ENCODE measurements at places on chromosomes 1 and 21.

DNA sequence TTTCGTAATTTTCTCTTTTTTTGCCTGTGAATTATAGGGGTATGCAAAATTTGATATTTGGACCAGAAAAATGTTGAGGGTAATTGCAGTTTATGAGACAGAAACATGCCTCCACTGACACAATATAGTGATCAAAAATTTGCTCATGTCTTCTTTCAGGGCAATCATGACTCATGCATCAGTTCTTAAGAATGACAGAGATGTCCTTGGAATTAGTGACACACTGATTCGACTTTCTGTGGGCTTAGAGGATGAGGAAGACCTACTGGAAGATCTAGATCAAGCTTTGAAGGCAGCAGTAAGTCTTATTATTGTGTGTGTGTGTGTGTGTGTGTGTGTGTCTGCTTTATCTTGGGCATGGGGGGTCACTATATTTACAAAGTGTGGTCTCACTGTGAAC is 27.5 kb downstream of the CTH start:
- DNase-seq: no peak

DNA sequence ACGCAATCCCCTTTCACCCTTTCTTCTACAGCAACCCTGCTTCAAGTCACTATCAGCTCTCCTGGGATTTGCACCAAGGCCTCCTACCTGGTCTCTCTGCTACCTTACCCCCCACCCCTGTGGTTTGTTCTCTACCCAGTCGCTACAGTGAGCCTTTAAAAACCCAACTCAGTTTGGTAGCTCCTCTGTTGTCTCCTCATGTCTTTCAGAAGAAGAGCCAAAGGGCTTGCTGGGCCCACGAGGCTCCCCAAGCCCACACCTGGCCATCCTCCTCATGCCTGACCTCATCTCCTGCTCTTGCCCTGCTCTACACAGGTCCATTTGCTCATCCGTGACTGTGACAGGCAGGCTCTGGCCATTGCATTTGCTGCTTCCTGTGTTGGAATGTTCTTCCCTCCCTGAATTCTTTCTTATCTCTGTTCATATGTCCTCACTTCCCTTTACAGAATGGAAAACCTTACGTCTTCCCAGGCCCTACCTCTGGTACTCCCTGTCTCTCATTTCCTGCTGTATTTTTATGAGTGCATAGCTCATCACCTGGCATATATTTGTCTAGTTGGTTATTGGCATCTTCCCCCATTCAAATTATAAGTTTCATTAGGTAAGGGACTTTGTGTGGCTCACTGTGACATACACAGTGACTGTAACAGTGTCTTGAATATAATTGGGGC is 3.3 kb downstream of the RGS16 start:
- no peak for DNase-seq

DNA sequence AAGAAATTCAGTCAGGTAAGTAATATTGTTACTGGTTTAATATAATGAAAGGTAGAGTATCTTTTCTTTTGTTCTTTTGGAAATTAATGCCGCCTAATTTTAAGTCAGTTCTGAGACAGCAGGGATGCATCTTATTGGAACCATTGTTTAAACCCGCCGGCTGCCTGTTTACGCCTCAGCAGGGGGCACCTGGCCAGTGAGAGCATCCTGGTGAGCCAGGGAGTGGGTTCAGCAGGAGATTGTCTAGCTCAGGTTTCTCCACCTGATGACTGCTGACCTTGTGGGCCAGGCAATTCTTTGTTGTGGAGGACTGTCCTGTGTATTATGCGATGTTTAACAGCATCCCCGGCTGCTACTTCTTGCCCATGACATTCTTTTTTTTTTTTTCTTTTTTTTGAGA is 30.2 kb downstream of the CHAF1B start:
- no peak for DNase-seq

DNA sequence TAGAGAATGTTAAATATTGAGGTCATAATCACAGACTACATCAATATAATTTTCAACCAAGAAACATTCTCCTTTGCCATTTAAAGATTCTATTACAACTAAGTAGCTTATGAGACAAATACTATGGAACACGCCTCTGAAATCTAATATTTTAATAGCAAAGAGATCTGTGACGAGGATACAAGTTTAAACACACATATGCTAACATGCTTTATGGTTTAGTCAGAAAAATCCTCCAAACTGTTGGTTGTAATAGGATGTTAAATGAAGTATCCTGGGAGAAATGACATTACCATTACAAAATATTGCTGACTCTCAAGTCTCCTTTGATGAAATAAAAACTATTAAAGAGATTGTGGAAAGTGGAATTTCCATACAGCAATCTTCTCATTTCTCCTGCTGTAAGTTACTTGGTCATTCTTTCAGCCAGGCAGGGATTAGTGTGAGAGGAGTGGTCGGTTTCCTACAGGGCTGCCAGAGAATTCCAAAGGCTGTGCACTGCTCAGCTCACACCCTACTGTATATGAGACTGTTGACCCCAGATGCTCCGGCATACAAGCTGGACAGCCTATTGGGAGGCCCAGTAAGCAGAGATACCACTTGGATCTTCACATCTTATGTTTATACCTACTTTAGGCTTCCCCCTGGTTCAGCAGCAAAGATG is 26.6 kb downstream of the SCYL3 start:
- DNase-seq: no peak

GRCh38 chr21:46005481-46005881 is 23.9 kb downstream of the COL6A1 start:
- no peak for DNase-seq

- DNase-seq: no peak
These were observed 7.6 kb downstream of the EPHX4 start for GRCh38 chr1:92037400-92037799.

DNA sequence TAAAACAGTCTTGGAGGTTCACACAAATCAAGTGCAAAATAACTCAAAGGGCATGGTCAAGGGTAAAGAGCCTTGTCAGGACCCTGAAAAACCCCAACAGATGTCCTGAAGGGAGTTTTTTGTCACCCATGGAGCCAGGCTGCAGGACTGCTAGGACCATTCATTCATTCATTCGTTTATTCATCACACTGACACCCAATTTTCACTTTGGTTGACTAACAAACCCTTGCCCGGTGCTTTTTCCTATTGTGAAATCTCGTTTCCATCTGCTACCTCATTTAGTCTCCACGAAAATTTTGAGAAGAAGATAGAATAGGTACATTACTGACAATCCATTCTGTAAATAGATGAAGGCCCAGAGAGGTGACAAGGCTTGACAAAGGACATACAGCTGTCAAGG is 216.0 kb downstream of the HIVEP3 start:
- DNase-seq: no peak

DNA sequence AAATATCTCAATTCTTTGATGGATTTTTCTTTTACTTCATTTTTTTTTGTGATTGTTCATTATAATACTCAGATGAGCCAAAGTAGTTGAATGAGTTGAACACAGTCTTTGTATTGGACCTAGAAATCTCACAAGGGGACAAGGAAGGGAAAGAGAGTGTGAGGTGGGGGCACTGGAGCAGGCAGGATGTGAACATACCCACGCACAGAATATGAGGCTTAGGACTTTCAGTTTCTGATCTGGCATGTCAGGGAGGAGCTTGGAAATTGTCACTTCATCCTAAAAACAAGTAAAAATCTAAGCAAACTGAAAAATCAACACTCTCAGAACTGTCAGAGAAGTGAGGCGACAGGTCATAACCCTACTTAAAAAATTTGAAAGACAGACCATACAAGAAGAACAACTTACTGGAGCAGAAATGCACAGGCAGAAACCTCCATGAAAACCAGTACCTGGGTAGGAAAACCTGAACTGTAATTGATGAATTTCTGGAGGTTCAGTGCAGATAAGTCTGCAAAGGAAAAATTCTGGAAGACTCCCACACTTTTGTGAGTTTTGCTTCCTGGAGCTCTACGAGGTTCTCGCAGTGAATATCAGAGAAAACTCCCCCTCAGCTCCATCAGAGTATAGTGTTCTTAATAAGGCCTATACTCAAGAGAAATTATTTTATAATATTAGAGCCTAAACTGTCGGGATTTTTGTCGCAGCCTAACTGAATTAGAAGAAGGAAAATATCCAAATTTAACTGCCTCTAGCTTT is 3.6 kb upstream of the PTGS2 start:
- DNase-seq: no peak

DNA sequence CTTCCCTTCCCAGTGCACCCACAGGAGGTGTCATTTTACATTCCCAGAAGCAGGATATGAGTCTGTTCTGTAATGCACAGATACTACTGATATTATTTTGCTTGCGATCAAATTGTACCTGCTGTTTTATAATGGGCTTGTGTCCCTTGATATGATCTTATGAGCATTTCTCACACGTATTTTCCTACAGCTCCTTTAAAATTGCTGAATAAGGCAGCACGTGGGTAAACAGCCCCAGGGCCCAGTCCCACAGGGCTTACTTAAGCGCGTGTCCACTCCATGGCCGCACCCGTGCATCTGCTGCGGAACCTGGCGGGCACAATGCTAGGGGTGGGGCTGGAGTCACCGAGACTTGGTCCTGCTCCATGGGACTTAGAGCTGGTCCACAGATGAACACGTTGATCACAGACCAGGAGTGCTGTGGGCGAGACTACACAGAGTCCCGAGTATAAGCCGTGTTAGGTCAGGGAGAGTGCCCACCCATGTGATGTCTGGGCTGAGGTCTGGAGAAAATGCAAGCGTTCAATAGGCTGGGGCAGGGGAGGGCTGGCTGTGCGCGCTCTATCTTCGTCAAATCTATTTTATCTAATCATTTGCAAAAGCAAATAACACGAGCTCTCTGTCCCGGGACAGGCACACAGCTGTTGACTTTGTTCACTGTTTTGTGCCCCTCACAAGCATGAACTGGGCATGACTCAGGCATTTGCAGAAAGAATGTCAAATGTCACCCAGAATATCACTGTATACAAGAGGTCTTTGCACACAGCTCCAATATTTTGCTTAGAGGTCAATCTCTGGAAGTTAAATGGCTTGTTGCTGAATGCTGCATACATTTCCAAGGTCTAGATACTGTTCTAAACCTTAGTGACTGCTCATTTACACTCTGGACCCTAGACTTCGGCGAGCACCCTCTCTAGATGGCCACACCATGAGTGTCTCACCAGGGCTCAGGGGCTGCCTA is 119.3 kb downstream of the CRYAA start:
- DNase-seq: no peak

GRCh38 chr1:223794136-223794880 is 51.4 kb downstream of the TP53BP2 start:
- no peak for DNase-seq

DNA sequence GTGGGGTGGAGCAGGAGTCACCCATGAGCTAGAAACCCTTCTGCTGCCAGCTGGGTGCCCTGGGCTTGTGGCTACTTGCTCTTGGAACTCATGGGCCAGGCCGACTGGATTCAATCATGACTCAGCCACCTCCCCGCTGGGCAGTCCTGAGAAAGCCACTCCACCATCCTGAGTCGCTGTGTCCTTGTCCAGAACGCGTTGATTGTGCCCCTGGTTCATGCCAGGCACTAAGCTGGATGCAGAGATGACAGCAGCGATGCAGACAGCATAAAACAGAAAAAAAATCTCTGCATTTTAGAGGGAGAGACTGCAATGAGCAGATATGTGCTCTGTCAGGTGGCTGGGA is 10.6 kb downstream of the PADI1 start:
- DNase-seq: no peak

DNA sequence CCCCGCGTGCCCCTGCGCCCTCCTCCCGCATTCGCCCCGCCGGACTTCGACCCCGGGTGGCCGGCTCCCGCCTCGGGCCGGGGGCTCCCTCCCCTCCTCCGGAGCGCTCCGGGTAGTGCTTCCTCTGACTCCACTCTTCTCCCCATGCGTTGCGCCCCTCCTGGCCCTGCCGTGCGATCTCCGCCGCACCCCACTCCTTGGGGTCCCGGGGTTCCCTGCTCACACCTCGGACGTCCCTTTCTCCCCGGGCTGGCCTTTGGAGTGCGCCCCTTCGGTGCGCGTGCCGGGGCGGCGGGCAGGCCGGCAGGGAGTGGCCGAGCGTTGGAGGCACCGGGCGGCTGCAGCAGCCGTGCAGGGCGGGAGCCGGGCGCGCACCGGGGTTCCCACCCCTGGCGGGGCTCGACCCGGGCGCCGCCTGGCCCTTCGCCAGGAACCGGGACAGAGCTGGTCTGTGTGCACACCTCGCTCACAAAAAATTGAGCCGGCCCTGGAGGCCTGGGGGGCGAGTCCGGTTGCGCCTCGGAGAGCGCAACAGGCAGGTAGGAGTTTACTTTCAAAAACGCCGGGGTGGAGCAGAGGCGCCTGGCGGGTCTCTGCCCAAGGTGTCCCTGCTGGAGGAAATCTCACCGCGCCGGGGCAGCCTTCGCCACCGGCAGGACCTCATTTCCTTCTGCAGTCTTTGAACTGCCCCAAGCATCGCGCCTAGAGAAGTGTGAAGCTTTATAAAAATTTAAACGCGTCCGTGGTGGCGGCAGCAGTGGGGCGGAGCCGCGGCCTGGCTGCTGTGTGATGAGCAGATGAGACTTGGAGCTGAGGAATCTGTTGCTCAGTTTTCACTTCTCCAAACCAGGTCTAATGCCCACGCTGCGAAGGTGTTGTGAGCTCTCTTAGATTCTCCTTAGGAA is 650 bp downstream of the VANGL1 start:
- no peak for DNase-seq

- DNase-seq: no peak
These were observed 590.4 kb downstream of the PLPP3 start for GRCh38 chr1:55988963-55989452.

DNA sequence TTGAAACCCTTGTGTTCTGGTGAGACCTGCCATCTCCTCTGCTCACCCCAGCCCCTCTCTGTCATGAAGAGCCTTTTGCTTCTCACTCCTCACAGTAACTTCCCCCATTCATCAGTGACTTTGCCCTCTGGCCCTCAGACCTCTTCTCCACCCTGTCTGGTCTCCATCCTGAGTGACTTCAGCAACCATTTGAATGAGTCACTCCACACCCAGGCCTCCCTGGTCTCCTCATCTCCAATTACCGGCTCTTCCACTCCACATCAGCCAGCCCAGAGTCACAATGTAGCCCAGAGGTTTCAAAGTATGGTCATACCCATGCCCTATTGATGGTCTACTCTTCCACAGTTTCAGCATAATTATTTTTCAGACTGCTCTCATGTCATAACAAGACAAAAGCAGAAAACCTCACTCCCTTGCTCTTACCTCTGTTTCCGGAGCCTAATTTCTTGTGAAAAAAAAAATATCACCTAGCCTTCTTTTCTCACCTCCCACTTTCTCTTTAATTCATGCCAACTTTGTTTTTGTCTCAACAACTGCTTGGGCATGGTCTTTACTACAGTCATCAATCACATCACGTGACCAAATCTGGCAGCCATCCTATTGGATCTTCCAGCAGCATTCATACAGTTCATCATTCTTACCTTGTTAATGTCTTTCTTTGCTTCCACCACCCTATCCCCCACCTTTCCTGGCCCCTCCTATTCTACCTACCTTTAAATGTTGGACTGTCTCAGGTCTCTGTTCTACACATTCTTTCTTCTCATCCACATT is 35.6 kb upstream of the NEK7 start:
- DNase-seq: no peak

GRCh38 chr1:162901243-162901642 is 40.3 kb upstream of the CCDC190 start:
- DNase-seq: no peak

- no peak for DNase-seq
These were observed 587.1 kb downstream of the LMO4 start for GRCh38 chr1:87915771-87916170.

Measured in stimulated activated CD4-positive, alpha-beta T cell treated with anti-CD3 and anti-CD28 coated beads, Interleukin-1b, Interleukin-23, amount 100 ng/mL, for 4 hours (primary cell).